H4 (cell line): ENCODE measurements at places on chromosomes 2 and 18. TPM values are rescaled to one million over a fixed set of nuclear protein-coding genes. Genes with fewer than 3 reads are reported as not detected.

- DNase-seq = no peak
These were observed 124.5 kb upstream of the FAM136A start for GRCh38 chr2:70426341-70426740.

DNA sequence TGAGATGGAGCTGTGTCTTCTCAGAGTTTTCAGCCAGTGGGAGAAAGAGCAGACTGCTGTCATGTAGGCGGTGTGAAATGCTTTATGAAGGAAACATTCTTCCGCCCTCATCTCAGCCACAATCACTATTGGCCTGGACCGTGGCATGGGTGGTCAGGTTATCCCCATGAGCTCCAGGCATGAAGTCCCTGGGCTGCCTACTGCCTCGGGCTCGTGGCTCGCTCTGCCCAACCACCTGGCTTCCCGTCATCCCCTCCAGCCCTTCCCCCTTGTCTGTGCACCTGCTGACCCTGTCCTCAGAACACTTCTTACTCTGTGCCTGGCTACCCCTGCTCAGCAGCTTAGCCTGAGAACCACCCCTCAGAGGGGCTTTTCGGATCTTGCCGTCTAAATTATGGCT lies 15.5 kb downstream of the COLEC11 start:
- DNase-seq = no peak

DNA sequence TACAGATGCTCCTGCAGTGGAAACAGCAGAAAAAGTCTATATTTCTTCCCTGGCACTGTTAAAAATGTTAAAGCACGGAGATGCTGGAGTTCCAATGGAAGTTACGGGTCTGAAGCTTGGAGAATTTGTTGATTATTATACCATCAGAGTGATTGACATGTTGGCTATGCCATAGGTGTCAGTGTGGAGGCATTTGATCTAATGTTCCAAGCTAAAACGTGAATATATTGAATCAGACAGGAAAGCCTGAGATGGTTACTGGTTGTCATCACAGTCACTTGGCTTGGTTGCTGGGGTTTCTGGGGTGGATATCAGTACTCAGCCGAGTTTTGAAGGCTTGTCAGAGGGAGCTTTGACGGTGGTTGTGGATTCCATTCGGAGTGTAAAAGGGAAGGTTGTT lies 262.9 kb upstream of the CNTNAP5 start:
- DNase-seq = no peak

- DNase-seq = no peak
These were observed 146.8 kb upstream of the HS6ST1 start for GRCh38 chr2:128465246-128466170.

The CTIF gene
- total RNA-seq = 4.7 and 5.0 TPM in 2 replicates

DNA sequence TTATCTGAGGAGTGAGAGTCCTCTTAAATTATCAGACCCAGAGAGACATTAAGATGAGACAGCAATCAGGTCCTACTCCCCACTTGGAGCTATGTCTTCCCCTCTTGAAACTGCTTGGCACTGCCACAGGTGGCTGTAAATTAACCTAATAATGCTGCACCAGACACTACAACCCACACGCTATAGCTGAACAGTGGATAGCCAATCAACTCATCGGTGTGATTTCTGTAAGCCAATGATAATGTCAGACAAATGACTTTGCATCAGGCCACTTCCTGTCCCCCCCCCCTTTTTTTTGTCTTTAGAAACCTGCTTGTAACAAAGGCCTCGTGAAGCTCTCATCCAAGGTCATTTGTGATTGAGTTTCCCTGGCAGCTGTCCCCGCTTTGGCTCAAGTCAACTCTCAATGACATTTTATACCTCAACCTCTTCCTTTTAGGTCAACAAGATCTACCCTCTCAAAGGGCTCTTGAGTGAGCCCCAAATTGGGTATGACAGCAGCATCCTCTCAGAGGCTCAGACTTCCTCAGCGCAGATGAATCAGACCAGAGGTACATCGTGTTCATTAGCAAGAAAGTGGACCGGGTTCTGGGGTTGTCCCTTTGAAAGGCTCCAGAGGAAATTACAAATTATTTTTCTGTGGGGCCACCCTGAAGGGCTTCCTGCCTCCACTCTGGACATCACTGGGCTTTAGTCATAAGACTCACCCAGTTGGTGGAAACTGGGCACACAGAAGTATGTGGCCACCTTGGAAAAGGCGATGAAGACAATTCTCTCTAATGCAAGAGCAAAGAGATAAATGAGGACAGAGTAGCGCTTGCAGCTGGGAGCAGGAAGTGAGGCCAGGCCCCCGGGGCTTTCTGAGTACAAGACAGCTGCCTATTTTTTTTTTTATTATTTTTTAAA lies 73.6 kb downstream of the COPS8 start:
- DNase-seq = no peak

GRCh38 chr2:233350708-233351107 lies 3.6 kb upstream of the DGKD start:
- peak; percentile 93 for DNase-seq

DNA sequence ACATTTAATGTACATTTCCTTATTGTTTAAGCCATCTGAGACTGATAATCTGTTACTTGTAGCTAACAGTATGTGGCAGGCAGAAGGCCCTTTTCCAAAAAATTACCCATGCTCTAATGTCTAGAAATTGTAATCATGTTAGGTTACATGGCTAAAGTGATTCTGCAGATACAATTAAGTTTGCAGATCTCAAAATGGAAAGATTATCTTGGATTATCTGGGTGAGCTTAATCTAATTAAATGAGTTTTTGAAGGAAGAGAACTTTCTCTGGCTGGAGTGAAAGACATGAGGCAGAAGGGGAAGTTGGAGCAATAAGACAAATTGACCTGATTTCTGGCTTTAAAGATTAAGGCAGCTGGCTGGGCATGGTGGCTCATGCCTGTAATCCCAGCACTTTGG lies 76.3 kb downstream of the MBD2 start:
- DNase-seq = no peak

DNA sequence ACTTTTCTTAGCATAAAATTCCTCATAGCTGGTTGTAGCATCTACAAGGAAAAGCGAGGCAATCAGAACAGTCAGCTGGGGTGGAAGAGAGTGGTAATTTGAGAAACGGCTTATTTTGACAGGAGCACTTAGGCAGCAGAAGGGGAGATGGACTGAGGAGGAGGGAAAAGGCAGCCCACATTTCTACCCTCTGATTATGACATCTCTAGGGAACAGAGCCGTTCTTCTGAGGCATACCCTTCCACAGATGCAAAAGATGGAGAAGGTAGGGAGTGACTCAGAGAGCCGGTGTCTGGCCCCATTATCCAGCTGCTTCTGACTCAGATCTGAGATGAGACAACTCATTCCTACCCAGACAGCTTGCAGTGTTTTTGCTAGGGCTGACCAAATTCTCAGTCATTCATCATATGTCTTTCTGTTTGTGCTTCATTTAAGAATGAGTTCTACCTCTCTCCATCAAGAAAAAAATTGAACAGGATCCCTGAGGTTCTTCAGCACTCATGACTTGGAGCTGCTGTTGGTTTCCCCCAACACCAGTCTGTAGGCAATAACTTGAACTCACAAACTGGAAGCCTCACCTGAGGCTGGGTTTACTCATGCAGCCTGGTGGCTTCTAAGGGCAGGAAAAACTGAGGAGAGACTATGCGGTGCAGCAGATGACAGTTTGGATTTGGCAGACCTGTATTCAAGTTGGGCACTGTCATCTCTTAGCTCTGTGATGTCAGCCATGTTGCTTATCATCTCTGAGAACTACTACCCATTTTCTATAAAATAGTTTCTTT lies 15.9 kb upstream of the SEC11C start:
- DNase-seq = peak; percentile 16

GRCh38 chr18:78966793-78967106 lies 12.9 kb upstream of the SALL3 start:
- no peak for DNase-seq

DNA sequence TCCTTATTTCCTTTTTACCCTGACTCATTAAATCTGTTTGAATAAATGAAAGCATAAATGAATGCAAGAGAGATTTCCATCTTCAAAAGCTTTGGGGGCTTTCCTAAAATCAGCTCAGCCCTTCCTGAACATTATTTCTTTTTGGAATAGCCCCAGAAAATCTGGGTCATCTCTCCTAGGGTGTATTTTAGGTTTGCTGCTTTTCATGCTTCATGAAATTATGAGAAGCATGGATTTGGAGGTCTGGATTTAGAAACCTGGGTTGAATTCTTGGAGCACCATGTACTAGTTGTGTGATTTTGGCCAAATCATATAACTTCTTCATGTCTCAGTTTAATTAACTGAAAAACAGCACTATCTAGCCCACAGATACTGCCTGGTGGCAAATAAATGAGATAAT lies 24.0 kb upstream of the PELI1 start:
- DNase-seq = no peak

GRCh38 chr2:170647741-170648436 lies 67.2 kb upstream of the SP5 start:
- no peak for DNase-seq

- no peak for DNase-seq
These were observed 256.1 kb downstream of the CDH2 start for GRCh38 chr18:27920836-27921235.

GRCh38 chr2:223086370-223086981 lies 34.5 kb downstream of the KCNE4 start:
- DNase-seq = no peak

The LYPD1 gene
- total RNA-seq = 22.0 and 37.9 TPM in 2 replicates
